ENCODE measurements at places on chromosomes 1 and 21.

DNA sequence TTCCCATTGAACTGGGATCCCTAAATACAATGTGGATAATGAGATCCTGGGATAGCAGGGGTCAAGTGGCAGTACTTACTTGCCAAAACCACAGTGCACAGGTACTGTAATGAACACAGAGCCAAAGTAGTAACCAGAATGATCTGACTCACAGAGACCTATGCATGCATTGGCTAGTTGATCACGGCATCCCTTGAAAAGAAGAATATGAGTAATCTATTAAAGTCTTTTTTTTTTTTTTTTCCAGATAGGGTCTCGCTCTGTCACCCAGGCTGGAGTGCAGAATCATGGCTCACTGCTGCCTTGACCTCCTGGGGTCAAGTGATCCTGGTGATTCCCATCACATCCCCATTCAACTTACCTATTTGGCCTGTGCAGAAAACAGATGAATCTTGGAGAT, 29.4 kb upstream of the EIF4G3 start:
- no peak for DNase-seq

- no peak for DNase-seq
These were observed 3.4 kb upstream of the PLCH2 start for GRCh38 chr1:2472561-2473177.

GRCh38 chr1:25989440-25990234, 8.2 kb downstream of the PAFAH2 start:
- DNase-seq = no peak

- DNase-seq = no peak
These were observed 14.6 kb upstream of the TMEM61 start for GRCh38 chr1:54965624-54966340.

GRCh38 chr1:74504125-74504932, 8.1 kb downstream of the LRRC53 start:
- DNase-seq = peak; percentile 47

DNA sequence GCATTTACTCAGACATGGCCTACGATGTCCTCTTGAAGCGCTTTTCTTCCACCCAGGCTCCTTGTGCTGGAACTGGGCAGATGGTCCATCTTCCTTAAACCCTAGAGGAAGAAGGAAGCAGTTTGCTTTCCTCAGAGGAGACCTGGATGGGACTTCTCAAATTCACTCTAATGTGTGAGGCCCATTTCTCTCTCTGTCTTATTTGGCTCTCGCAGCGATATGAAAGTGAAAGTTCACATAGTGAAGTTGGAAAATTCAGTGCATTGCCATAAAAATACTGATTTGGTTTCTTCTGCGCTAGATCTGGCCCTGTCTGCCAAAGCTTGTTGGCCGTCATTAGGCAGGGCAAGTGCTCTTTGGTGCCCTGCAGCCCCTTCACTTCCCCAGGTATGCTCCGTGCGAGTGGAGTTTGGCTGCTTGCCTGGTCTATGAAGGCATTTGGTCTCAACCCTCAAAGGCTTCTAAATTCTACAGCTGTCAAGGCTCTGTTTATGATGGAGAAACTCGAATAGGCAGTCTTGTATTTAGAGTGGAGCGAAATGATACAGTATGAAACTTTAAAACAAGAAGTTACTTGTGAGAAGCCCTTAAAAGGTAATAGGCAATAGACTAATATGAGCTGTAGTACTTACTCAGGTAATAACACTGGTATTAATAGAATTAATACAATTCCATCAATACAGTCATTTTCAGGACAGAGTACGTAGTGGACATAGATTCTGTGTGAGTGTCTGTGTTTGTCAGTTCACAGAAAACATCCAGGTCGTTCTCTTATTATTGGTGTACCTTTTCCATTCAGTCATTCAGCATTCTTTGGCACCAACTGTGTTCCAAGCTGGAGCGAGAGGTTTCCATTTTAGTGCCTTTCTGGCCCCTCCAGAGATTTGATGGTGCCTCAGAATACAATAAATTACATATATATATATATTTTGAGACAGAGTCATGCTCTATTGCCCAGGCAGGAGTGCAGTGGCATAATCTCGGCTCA, 20.5 kb downstream of the SZRD1 start:
- DNase-seq = no peak

- no peak for DNase-seq
These were observed 87.5 kb downstream of the ATP5PO start for GRCh38 chr21:33828083-33828482.

DNA sequence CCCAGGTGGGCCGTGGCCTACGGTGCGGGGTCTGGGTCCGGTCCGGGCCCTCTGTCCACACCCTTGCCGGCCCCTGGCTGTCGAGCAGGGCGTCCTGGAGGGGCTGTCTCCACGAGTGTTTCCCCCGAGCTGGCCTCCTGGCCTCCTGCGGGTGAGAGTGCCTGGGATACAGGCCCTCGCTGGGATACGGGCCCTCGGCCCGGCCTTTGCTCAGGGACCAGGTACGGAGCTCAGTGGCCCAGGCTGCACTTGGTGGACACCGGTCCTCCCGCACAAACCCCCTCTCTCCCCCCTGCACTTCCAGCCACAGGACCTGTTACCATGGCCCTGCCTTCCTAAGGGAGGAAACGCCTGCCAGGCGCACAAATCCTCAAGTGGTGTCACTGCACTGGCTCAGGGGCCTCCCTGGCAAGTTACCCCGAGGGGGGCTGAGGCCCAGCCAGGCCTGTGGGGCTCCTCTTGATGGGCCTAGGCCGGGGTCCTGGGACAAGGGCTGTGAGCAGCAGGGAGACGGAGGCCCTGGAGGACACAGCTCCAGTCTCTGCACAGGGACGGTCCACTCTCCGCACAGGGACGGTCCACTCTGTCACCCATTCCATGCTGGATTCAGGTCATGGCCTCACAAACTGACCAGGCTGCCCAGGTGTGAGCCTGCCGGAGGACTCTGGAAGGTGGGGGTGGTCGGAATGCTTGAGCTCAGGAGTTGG, 18.2 kb upstream of the RNF223 start:
- no peak for DNase-seq

GRCh38 chr21:36350282-36350910, 30.4 kb downstream of the MORC3 start:
- DNase-seq = no peak

- DNase-seq = no peak
These were observed 21.8 kb downstream of the CRYZL1 start for GRCh38 chr21:33619726-33620125.

DNA sequence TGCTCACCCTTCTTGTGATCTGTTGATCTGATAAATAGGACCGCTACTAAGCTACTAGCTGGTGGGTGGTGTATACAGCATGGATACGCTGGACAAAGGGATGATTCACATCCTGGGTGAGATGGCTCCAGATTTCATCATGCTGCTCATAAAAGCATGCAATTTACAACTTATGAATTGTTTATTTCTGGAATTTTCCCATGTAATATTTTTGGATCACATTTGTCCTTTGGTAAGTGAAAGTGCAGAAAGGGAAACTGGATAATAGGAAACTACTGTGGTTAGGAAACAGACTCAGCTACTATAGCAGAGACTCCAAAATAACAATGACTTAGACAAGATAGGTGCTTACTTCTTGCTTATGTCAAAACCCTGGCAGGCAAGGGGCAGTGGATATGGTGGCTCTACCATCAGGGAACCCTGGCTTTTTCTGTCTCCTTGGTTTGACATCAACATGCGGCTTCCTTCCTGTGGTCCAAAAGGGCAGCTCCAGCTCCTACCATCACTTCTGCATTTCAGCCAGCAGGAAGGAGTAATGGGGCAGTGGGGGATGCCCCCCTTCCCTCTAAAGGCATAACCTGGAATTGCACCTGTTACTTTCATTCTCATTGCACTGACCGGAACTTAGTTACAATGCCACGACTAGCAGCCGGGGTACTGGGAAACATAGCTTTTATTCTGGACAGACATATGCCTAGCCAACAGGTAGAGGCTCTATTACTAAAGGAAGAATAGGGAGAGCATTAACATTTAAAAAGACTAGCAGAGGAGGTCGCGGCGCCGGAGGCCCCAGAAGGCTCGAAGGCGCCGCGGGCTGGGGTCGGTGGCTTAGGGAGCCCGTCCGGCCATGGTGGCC, 13.8 kb upstream of the AK2 start:
- DNase-seq = no peak

DNA sequence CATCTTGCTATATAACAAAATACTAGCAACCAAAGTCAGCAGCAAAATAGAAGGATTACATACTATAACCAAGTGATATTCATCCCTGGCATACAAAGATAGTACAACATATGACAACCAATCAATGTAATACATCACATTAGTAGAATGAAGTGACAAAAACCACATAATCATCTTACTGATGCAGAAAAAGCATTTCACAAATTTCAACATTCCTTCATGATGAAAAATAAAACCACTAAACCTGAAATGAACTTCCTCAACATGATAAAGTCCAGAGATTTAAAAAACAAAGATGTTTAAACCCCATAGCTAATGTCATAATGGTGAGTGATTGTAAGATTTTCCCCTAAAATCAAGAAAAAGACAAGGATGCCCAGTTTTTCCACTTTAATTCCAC, 18.6 kb downstream of the RO60 start:
- DNase-seq = no peak

GRCh38 chr21:42446531-42446930, 42.8 kb downstream of the UBASH3A start:
- DNase-seq = no peak

- DNase-seq = no peak
These were observed 137.7 kb downstream of the LEPR start for GRCh38 chr1:65558215-65558614.

DNA sequence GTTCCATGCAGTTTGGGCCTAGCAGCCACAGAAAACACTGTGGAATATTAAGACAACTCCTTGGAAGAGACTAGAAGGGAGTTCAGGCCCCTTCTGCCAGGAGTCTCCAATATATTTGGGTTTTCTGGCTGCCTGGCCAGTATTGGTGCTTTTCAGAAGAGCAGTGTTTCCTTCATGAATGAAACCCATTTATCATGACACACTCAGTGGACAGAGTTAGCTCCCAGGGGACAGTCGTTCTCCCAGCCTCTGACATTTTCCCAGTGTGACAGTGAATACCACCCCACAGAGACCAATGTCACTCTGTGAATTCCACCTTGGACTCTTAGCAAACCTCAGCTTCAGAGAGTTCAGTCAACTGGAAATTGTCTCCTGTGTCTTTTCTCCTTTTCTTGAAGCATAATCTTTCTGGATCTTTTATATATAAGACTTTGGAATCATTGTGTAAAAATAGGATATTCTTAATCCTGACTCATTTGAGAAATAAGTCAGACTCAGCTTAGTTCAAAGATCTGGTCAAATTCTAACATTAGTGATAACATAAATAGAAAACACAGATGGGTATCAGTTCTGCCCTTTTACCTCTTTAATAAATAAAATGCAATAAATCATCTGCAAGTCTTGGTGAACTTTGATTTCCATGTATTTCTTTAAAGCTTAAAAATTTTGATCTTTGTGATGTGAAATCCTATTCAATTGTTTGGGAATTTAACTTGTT, 40.4 kb downstream of the GNG12 start:
- DNase-seq = no peak

DNA sequence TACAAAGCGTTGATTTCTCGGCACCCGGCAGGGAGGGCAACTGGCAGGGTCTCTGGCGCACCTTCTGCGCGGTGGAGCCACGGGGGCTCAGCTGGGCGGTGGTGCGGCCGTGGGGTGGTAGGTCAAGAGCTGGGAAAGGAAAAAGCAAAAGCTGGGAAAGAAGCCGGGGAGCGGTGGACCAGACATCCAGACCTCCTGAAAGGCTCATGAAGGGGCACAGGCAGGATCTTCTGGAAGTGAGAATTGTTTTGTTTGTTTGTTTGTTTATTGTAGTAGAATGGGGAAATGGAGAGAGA, 7.2 kb upstream of the RNU1-1 start:
- DNase-seq = no peak

- DNase-seq = no peak
These were observed 225.8 kb upstream of the RUNX1 start for GRCh38 chr21:35274923-35275322.

- DNase-seq = no peak
These were observed 37.4 kb downstream of the NSL1 start for GRCh38 chr1:212754193-212754592.

- DNase-seq = no peak
These were observed 142.2 kb downstream of the SLC45A1 start for GRCh38 chr1:8460132-8460544.

DNA sequence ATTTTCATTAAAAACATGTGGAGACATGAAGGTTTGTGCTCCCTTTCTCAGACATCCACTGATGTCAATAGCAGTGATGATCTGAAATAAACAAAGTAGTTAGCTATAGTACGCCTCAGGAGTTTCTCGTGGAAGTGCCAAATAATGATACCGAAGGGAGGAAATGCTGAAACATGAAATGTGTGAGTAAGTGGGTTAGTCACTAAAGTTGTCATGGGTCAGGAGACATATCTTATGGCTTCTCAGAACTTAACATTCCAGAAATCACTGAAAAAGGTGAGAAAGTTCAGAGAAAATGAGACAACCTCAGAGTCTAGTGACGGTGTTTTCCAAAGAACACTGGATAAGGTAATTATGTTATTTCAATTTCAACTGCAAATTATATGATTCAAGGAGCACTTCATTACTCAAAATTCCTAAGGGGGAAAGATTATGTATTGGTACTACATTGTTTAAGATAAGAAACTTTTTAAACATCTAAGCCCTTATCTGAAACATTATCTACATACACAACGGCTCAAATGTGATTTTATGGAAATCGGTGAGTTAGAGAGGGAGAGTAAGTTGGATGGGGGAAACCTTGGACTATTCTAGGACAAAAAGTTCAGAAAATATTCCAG, 20.6 kb downstream of the NIBAN1 start:
- DNase-seq = no peak

DNA sequence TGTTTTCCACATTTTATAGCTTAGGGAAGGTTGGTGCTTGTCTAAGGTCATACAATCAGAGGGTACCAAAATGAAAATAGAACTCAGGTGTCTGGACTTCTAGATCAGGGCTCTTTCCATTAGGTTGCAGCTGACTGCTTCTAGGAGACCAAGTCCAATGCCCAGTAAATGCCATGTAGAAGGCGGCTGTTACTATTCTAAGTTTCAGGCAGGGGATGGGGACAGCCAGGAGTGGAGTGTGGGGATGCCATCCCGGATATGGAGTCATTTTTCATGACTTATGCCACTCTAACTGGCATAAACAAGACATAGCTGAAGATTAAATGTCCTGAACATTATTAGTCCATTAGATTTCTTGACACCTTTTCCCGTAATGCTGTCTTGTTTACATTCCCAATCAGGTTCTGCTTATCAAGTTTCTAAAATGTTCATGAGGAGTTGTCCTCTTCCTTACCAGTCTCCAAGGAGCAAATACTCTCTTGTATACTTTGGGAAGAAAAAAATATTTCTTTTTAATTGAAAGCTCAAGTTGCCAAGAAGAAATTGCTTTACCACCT, 31.5 kb downstream of the XCL1 start:
- DNase-seq = no peak

Measured in NCI-H1048 (cell line).